Activated naive CD4-positive, alpha-beta T cell treated with anti-CD3 and anti-CD28 coated beads for 36 hours (primary cell): ENCODE measurements at places on chromosomes 4 and X. TPM values are rescaled to one million over a fixed set of nuclear protein-coding genes. Genes with fewer than 3 reads are reported as not detected.

EVC2 gene
- total RNA-seq: not detected

IL1RAPL1 gene
- total RNA-seq: not detected

MAGEB2 gene
- not detected for total RNA-seq

GRCh38 chrX:67779099-67779498 lies 235.3 kb downstream of the AR start:
- no peak overlapping the region for H3K4me3 ChIP-seq
- no peaks in the 10 kb centered on the region for H3K36me3 ChIP-seq
- DNase-seq: no peak
- no peaks in the 10 kb centered on the region for H3K27me3 ChIP-seq
- no peaks in the 10 kb centered on the region for H3K4me1 ChIP-seq

DNA sequence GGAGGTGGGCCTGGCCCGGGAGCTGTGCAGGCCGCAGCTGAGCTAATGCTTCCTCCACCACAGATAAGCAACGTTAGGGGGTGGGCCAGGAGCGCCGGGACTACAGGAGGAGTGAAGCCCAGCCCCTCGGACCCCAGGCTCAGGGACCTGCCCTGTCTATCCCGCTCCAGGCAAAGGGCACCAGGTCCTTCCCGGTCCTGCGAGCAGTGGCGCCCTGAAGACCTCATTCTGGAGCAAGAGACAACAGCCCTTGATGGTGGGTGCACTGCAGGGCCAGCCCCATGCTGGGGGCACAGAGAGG lies 730 bp upstream of the TREX2 start:
- H3K27me3 ChIP-seq: no peaks in the 10 kb centered on the region
- no peak overlapping the region for H3K27ac ChIP-seq
- no peak overlapping the region for H3K4me3 ChIP-seq
- DNase-seq: no peak
- no peaks in the 10 kb centered on the region for H3K4me1 ChIP-seq
- H3K36me3 ChIP-seq: no peaks in the 10 kb centered on the region

- no peak overlapping the region for H3K27ac ChIP-seq
- H3K4me3 ChIP-seq: no peak overlapping the region
Observed at GRCh38 chr4:122633211-122633610, 12.3 kb upstream of the IL21 start.

DNA sequence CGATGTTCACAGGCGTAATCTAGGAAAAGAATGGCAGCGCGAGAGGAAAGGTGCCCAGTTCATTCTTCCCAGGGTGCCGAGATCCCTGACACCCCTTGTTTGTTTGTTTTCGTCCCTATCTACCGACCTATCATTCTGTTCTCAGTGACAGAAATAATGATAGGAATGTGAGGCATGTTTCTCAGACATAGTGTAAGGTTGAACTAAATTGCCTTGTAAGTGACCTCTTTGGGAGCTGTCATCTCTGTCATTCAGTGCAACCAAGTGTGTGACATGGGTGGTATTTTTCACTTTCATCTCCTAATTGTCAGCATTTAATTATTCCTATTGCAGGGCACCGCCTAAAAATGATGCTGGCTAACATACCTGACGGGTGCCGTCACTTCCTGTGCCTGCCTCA lies 24.4 kb downstream of the CLDN22 start:
- DNase-seq: no peak
- H3K27me3 ChIP-seq: no peaks in the 10 kb centered on the region
- H3K4me1 ChIP-seq: no peaks in the 10 kb centered on the region
- H3K4me3 ChIP-seq: no peak overlapping the region

DNA sequence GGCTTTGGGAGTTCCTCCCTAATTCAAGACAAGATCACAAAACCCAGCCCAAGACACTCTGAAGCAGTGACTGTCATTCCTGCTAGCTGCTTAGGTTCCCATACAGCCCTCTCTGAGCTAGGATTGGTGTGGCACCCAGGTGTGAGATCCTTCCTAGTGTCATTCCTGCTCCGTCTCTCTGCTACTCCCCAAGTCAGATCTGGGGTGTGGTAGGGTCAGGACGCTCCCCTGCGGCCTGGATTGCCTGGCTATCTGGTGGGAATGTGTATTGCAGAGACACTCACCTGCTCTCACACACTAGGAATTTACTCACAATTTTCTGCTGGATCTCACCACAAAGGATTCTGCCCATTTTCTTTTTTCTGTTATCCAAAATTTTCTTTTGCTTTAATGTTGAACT lies 560.8 kb upstream of the ATOH1 start:
- H3K27ac ChIP-seq: no peak overlapping the region
- H3K4me1 ChIP-seq: no peaks in the 10 kb centered on the region
- no peak for DNase-seq
- no peaks in the 10 kb centered on the region for H3K36me3 ChIP-seq
- H3K27me3 ChIP-seq: no peaks in the 10 kb centered on the region
